Head of caudate nucleus (tissue), 42 donors: ENCODE measurements at places on chromosomes 3 and 15.

- DNase-seq = no peak
These were observed 70.2 kb upstream of the ZBTB20 start for GRCh38 chr3:115217292-115217677.

DNA sequence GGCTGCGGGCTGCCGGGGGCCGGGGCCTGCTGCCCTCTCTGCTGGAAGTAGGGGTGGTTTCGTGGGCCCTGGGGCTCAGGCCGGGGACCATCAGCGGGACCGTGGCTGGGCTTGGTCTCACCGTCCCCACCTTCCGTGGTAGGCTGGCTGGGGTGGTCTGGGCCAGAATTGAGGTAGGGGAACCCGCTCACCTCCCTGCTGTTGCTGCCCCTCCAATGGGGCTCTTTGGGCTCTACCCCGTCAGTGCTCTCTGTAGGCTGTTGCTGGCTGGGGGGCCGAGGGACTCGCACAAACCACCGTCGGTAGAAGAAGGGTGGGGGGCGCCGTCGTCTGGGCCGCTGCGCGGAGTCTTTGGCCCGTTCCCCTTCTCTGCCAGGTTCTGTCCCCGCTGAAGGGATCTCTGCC, 23.4 kb downstream of the RGMA start:
- DNase-seq = no peak

DNA sequence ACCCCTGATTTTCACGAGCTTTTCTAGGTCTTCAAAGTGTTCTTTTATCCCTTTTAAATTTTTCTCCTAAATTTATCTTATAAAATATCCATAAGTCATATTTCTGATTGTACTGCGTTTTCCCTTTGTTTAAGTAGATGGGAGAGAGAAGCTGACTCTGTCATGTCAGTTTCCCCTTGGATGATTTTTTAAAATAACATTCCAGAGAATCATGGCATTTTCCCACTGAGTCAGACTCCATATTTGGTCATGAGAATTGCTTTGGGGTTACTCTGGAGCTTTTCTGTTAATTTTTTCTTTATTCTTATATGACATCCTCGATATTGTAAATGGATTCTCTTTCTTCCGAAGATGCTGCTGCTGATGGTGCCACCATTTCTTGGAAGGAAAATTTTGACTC, 28.6 kb upstream of the UMPS start:
- no peak for DNase-seq

- no peak for DNase-seq
These were observed 2.6 kb downstream of the MAP2K1 start for GRCh38 chr15:66389098-66389858.

- no peak for DNase-seq
These were observed 66.6 kb upstream of the PAQR5 start for GRCh38 chr15:69232144-69232543.

DNA sequence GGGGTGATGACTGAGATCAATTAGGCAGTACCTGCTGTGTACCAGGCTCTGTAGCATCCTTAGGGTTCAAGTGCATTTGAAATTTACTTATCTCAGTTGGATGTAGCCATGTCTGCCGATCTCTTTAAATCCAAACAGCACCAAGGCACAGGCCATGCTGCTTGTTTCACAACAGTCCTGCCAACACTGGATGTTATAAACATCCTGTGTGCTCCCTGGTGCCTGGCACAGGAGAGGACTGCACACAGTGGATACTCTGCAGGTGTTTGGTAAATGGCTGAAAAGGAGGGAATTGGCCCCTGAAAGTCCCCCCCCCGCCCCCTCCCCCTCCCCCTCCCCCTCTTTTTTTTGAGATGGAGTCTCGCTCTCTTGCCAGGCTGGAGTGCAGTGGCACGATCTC, 27.0 kb downstream of the CTSH start:
- DNase-seq = no peak

DNA sequence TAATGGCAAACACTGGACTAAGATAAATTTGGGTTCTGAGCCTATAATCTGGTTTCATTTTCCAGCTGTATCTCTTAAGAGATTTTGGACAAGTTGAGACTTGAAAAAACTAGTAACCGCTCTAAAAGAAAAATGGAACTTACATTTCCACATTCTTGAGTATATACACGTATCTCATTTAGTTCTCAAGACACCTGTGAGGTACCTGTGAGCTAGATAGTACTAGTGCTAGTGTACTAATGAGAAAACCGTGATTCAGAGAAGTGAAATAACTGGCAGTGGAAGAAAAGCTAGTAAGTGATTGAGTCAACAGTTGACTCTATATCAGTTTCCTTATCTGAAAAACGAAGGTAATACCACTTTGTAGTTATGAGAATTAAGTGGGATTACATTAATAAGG, 62.2 kb upstream of the PAQR5 start:
- DNase-seq = no peak

- no peak for DNase-seq
These were observed 28.0 kb upstream of the SLCO2A1 start for GRCh38 chr3:134057654-134058110.

DNA sequence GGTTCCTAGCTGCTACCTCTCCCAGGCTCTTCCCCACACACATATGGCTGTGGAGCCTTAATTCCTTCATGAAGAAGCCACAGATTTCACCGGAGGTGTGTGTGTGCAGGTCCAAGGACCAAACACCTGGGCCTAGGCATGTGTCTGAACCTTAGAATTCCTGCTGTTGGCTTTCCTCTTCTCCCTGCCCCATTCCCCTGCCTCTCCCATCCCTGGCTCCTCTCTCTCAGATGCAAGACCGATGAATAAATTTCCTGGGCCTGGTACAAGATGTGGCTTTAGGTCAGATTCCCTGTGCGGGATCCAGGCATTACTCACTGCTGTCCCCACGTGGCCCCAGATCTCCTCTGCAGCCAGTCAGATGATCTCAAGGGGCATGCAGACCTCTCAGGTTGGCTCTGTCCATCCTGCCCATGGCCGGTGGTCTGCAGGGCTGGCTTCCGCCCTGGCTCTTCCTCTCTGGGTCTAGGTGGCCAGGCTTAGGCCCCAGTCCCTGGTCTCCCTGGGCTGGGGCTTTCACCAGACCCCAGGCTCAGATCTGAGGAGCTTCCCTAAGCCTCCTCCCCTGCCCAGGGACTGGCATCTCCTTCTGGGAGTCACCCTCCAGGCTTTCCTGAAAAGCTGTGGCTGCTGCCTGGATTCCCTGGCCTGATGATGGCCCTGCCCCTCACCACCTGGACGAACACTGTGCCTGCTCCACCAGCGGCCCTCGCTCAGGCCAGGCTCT, 20.5 kb downstream of the CCR9 start:
- no peak for DNase-seq

- DNase-seq = no peak
These were observed 8.3 kb upstream of the PLCH1 start for GRCh38 chr3:155753038-155753639.

DNA sequence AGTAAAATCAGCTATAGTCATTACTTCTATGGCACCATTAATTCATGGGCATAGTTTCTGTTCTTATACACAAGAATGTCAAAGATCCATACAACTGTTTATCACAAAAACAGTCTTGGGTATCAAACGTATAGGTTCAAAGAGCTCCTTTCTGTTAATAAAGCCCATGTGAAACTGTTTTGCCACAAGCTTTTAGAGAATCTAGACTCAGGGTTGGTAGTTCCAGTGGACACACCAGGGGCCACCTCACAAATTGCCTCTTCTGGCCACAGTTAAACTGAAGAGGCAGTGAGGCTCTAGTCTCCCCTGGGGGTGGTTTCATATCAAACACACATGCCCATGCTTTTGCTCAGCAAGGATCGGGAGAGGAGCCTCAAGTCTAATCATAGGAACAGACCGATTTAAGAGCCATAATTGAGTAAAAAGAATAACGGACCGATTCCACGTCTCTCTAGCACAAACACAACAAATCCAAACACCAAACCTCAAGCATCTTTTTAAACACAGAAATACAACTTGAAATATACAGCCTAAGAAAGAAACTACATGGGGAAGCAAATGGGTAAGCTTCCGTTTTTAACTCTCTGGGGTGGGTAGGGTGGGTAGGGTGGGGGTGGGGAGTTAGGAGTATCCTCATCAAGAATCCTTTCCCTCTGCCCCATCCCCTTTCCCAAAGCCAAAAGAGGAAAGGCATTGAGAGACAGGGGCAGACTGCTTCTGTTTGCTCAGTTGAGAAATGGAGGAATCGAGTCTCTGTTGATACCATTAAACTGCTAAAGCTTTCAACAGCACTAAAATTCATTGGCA, 443.3 kb downstream of the MAGI1 start:
- no peak for DNase-seq

GRCh38 chr3:84141571-84141970, 817.2 kb upstream of the CADM2 start:
- no peak for DNase-seq

- no peak for DNase-seq
These were observed 66.8 kb upstream of the ALDH1A3 start for GRCh38 chr15:100812802-100813201.

DNA sequence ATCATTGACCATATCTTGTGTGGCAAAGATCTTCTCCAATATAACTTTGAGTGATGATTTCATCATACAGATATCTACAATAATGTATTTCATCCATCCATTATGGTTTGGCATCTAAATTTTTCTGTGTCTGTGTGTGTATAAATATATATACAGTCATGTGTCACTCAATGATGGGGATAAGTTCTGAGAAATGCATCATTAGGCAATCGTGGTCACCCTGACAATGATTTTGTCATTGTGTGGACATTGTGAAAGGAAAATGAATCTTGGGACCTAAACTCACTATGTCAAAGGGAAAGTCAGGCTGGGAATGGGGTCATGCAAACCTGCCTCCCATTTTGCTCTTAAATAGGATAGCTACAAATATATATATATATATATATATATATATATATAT, 12.4 kb downstream of the CFAP161 start:
- DNase-seq = no peak

DNA sequence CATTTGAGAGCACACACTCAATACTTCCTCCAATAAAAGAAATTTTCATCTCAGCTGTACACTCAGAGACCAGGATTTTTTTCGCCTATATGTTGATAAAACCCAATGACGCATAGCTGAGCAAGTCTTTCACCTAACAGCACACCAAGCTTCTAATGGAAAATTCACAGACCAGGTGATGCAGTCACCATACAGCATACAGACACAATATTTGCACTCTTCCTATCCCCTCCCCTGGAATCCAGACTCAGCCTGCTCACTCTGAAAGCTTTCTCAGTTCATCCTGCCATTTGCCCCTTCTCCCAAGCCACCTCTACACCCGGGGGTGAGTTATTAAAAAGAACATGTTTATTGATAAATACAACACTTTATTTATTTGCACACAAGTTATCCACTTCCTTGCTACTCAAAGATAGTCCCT, 1.7 kb downstream of the TBC1D5 start:
- DNase-seq = no peak

GRCh38 chr3:169660709-169661360, 2.7 kb downstream of the MECOM start:
- DNase-seq = no peak

DNA sequence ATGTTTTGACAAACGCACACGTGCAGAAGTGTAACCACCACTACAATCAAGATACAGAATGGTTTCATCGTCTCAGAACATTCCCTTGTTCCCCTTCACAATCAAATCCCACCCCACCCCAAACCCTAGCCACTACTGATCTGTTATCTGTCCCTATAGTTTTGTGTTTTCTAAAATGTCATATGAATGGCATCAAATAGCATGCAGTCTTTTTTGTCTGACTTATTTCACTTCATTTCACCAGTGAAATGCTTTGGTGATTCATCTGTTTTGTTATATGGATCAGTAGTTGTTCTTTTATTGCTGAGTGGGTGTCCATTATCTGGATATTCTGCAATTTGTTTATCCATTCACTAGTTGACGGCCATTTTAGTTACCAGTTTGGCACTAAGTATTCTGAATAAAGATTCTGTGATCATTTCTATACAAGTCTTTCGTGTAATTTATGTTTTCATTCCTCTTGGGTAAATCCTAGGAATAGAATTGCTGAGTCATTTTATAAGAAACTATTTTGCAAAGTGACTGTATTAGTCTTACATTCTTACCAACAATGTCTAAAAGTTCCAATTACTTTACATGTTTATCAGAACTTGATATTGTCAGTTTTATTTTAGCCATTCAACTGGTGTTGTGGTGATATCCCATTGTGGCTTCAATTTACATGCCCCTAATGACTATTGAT, 232.8 kb downstream of the CLSTN2 start:
- DNase-seq = no peak

GRCh38 chr3:156816091-156816793, 9.9 kb upstream of the LEKR1 start:
- peak; percentile 11 for DNase-seq

GRCh38 chr3:18445401-18446148, 20.4 kb upstream of the SATB1 start:
- DNase-seq = no peak

DNA sequence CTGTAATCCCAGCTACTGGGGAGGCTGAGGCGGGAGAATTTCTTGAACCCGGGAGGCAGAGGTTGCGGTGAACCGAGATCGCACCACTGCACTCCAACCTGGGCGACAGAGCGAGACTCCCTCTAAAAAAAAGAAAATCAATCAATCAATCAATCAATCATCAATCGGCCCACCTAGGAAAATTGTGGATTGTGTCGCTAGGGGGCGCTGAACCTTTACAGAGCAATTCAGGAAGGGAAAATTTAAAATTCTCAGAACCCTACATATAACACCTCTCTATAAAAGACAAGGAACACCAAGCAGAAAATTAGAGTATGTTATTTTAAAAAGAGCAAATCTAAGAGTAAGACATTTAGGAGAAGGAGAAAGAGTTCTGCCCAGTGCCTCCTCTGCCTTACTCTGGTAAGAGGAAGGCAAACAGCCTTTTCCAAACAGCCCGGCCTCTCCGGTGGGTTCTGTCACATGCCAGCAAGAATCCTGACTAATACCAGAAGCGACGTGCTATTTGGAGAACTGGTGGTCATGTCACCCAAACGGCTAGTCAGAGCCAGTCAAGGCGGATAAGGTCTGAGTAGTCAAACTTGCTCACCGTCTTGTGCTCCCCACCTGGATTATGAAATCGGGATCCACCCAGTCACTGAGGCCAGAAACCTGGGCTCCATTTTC, 22.3 kb upstream of the SMCO1 start:
- DNase-seq = peak; percentile 81

GRCh38 chr15:29114221-29115092, 155.2 kb downstream of the NSMCE3 start:
- DNase-seq = no peak

DNA sequence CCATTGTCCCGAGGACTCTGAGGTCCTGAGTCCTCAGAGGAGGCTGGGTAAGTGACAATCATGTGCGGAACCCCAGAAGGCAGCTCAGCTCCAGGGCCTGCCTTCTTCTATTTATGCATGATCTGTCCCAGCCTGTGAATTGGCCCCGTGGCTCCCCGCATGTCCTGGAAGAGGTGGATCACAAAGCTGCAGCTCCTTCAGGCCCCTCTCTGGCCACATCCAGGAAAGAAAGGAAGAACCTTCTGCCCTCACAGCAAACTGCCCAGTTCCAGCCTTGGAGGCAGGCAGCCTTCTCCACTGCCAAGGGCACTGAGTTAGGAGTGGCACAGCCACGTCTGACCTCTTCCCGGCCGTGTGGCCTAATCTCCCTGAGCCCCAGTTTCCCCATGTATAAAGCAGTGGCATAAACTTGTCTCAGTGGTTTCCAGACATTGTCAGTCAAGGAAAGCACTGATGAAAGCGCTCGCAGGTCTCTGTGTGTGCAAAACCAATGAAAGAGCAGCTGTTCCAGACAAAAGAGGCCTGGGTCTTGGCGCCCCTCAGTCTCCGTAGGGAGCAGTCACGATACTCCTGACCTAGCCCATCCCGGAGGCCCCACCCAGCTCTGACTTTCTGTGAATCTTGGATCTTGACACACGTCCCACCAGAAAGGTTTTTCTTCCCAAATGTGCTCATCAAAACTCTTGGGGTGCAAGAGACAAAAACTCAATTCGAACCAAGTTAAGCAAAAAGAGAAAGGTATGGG, 497.3 kb downstream of the SHQ1 start:
- no peak for DNase-seq
